DMS79 (cell line): ENCODE measurements at places on chromosomes 11 and 22.
A peak's percentile ranks its signal among the peaks of the same experiment; 100 is the strongest.

- DNase-seq: no peak
These were observed 84.8 kb upstream of the HTATIP2 start for GRCh38 chr11:20278727-20279126.

GRCh38 chr11:121270001-121270678 is 22.4 kb upstream of the SC5D start:
- DNase-seq: peak; percentile 33

DNA sequence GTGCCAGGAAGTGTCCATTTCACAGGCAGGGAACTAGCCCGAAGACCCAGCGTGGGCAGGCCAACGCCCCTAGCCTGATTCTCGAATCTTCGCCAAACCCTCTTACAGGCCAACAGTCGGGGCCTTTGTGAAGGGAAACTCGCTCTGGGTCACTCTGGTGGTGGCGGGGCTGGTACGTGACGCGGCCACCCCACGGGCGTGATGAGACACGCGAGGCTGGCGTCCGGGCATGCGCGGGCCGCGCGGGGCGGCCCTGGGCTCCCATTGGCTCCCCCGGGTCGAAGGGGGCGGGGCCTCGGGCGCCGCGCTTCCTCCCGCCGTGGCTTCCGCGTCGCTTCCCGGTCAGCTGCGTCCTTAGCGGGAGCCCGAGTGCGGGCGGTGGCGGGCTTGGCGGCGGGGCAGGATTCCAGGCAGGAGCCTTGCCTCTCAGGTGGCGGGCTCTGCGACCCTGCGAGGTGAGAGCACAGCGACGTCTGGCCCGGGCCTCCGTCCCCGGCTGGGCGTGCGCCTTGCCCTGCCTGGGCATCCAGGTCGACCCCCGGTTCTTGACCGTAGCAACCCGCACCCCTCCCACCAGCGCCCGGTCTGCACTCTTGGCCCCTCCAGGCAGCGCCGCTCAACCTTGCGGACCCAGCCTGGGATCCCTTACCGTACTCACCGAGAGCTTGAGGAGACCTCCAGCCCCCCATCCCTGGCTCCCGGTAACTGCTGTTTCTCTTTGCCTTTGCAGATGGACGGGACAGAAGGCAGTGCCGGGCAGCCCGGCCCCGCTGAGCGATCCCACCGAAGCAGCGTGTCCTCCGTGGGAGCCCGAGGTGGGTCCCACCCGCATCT is at the start of gene FRMD8:
Gene FRMD8 (plus strand): TSS at position 331 of the 834 bp plus-strand sequence. CDS start 400 bp downstream, at position 731.
- DNase-seq: peak; percentile 64

- DNase-seq: no peak
These were observed at the start of gene RAB3IL1 for GRCh38 chr11:61917334-61918109. Gene RAB3IL1 (minus strand): TSS chr11:61917566. CDS start chr11:61917367, 199 bp downstream.

DNA sequence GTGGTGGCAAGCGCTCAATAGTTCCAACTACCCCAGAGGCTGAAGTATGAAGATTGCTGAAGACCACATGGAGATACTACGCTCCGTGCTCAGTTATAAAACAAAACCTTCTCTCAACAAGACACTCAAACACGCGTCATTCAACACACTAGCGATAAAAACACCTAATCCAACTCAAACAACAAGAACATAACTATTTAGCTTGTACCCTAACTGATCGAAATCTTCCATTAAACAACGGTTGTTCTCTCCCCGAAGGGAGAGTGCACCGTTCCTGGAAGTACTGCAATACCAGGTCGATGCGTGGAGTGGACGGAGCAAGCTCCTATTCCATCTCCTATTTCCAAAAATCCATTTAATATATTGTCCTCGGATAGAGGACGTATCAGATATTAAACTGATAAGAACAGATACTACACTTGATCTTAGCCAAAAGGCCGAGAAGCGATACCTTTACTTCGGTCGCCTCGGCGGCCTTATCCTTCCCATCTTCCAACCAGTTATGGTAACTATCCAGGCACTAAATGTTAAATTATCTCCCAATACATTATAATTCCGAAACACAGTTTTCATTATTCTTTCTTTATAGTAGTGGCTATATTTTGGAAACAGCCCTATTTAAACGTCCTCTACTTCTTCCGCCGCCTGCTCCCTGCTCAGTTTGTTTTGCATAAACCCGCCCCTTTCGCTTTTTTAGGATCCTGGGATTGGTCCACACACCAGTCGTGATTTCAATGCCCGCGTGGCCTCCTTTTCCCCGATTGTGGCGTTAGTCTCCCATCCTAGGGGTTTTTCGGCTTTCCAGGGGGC is 2.2 kb upstream of the WDR74 start:
- peak; percentile 99 for DNase-seq

GRCh38 chr11:117715801-117716200 is 81.2 kb downstream of the DSCAML1 start:
- no peak for DNase-seq

DNA sequence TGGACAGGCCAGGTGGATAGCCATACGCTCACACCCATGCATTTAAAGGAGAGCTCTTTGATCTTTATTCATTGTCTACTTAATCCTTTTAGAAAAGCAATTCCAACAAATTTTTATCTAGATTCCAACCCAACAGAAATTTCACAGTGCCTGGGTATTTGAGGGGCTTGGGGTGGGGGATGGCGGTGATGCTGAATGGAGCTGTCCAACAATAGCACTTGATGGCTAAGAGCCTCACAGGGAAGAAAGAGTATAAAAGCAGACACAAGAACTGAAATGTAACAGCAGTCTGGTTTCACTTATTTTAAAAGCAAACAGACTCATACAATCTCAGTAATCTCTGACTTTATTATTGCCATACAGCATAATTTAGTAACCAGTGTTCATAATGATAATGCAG is 101.8 kb upstream of the SORL1-AS1 start:
- peak; percentile 95 for DNase-seq

GRCh38 chr11:121471167-121471566 is 18.4 kb upstream of the SORL1-AS1 start:
- no peak for DNase-seq

GRCh38 chr11:113839842-113840241 is 35.5 kb downstream of the USP28 start:
- DNase-seq: no peak

DNA sequence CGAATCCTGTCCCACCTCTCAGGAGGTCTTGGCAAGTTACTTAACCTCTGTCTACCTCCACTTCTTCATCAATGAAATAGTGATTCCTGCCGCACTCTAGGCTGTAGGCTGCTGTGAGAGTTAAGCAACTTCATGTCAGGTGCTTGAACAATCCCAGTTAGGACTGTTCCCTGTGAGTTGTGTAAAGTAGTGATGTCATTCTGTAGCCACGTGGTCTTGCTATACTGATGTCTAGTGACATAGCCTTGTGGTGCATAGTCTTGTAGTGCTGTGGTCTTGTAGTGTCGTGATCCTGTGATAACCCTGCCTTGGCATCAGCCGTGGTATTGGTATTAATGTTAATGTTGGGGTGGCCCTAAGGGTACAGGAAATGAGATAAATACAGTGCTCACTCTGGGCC is 30.3 kb upstream of the PRR5 start:
- DNase-seq: no peak

- DNase-seq: no peak
These were observed 68.5 kb downstream of the C2CD3 start for GRCh38 chr11:74102321-74102720.

GRCh38 chr11:134503596-134503995 is 91.6 kb upstream of the B3GAT1 start:
- no peak for DNase-seq

DNA sequence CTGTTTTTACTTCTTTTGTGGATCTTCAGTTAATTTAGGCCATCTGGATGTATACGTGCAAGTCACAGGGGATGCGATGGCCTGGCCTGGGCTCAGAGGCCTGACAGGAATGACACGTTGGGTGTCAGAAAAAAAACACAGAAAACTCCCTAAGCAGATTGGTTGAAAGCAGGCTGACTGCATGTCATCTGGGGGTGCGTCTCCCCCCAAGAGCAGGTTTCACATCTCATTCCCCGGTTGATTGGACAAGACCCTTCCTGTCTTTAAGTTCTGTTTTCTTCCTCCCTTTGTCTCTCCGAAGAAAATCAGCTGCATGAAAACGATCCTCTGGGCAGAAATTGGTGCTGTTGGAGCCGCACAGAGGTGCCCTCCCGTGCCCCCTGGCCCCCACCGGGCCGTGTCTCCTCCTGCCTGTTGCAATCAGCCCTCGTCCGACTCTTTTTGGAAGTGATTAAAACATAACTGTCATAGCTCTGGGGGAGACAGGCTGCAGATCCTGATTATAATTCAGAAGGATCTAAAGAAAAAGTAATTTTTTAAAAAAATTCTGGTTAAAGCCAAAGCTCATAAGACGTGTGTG is 71.8 kb upstream of the PARVG start:
- no peak for DNase-seq

DNA sequence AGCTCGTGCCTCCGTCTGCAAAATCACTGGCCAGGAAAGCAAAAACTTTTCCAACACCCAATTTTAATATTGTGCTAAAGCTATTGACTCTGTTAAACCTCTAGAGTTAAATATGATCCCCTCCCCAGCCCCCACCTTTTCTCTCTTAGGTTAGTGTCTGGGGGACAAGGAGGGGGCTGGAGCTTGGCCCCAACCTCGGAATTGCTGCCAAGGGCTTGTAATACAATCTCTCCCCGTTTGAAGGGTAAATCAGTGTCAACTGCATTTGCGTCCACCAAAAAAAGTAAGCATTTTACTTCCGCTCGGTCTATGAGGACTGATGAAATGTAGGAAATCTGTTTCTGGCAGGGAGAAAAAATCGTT is at the start of gene GAS2:
Gene GAS2 (plus strand): TSS at position 287 of the 363 bp plus-strand sequence. CDS start 8,259 bp downstream, outside the sequence.
- peak; percentile 38 for DNase-seq

GRCh38 chr22:47032091-47032943 is 269.9 kb downstream of the TBC1D22A start:
- DNase-seq: no peak

GRCh38 chr11:6746086-6746618 is 25.6 kb downstream of the OR2AG2 start:
- DNase-seq: no peak

DNA sequence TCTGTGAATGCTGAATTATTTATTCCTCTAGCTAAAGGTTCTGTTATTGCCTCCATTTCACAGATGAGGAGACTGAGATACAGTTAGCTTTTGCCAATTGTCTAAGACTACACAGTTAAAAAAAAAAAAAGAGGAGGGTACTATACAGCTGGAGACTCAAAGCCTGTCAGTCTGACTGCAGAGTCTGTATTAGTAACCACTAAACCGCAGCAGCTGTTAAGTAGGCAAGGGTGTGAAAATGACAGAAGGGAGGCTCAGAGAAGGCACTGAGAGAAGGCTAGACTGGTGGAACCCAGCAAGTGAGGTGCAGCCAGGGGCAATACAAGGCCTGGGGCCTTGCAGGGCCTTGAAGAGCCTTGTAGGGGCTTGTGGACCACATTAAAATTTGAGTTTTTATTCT is 181.2 kb downstream of the CSNK2A3 start:
- no peak for DNase-seq

GRCh38 chr11:45366619-45367190 is 80.6 kb upstream of the SYT13 start:
- DNase-seq: no peak

- no peak for DNase-seq
These were observed 68.6 kb upstream of the PAX6 start for GRCh38 chr11:31879681-31880080.

DNA sequence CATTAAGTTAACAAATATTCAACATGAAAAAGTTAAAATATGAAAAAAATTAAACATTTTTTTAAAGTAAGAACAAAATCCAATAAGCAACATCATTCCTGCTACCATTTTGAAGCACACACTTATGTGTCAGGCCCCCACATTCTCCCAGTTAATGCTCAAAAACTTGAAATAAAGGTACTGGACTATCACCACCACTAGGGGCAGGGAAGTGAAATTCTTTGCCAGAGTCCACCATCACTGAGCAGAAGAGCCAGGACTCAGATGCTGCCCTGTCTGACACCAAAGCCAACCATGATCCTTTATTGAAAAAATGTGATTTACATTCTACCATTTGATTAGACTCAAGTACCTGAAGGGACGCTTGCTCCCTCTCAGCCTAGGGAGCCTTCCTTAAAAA is 39.1 kb downstream of the PITPNB start:
- DNase-seq: no peak

- DNase-seq: no peak
These were observed 43.0 kb upstream of the EIF3D start for GRCh38 chr22:36571991-36572390.

DNA sequence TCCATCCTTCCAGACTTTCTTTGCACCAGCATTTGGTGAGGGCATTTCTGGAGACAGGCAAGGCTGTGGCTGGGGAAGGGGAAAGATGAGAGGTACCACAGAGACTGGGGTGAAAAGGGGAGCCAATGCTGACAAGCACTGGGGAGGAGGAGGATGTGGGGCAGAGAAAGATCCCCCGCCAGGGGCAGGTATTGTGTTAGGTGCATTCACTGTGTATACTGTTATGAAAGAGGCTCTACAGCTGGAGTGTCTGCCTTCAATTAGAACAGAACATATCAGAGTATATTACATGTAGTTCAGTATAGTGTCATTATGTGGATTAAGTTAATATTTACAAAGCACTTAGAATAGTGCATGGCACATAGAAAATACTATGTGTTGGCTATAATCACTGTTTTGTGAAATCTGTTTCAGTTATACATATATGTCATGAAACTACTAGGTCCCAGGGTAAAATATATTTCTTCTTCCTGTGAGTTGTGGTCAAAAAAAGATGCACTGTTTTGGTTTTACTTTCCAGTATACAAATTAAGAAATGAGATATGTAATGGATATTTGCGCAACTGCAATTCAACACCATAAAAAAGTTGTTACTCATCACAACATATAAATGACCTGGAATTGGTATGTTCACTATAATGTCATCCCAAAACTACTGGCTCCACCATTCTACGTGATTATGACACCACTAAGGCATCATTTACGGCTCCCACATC is 8.4 kb downstream of the MSANTD2 start:
- no peak for DNase-seq

- DNase-seq: no peak
These were observed 256.7 kb upstream of the CCDC90B start for GRCh38 chr11:83542861-83543260.

- no peak for DNase-seq
These were observed 3.5 kb upstream of the ELMOD1 start for GRCh38 chr11:107587306-107587979.

DNA sequence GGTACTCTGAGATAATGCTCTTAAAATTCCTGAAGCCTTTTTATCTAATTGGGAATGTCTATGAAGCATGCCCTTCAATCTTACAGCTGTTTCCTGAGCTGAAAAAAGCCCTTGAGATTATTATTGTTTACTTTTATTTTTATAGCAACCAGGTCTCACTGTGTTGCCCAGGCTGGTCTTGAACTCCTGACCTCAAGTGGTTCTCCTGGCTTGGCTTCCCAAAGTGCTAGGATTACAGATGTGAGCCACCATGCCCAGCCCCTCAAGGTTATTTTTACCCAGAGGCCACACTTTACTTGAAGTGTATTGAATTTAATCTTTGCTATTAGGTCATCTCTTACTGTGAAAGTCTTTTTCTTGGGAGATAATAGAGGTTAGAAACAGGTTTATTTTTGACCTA is 7.0 kb upstream of the SWAP70 start:
- DNase-seq: no peak
